ENCODE measurements at places on chromosomes 3 and 15. TPM values are rescaled to one million over a fixed set of nuclear protein-coding genes. Genes with fewer than 3 reads are reported as not detected.
A peak's percentile ranks its signal among the peaks of the same experiment; 100 is the strongest.

DNA sequence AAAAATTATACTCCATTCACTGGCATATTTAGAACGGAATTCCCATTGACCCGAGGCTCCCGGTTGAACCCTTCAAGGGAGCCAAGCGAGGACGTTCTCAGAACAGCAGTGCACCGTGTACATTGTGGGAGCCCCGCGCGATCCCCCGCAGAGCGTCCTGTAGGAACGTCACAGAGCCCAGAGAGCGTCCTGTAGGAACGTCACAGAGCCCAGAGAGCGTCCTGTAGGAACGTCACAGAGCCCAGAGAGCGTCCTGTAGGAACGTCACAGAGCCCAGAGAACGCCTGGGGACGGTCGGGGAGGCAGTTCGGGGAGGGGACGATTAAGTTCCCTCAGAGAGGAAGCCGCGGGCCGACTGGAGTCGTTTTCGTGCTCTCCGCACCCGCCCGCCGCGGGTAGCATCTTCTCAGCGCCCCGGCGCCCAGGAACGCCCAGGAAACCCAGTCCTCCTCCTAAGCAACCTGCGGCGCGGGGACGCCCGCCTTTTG, 506 bp upstream of the ATP1B3 start:
- H3K27ac ChIP-seq = peak overlapping the region; percentile 90
- H3K27me3 ChIP-seq = peaks cover 9% of the 10 kb centered on the region
- no peaks in the 10 kb centered on the region for H3K36me3 ChIP-seq
- peak; percentile 89 for DNase-seq
- H3K4me1 ChIP-seq = peaks cover 16% of the 10 kb centered on the region

DNA sequence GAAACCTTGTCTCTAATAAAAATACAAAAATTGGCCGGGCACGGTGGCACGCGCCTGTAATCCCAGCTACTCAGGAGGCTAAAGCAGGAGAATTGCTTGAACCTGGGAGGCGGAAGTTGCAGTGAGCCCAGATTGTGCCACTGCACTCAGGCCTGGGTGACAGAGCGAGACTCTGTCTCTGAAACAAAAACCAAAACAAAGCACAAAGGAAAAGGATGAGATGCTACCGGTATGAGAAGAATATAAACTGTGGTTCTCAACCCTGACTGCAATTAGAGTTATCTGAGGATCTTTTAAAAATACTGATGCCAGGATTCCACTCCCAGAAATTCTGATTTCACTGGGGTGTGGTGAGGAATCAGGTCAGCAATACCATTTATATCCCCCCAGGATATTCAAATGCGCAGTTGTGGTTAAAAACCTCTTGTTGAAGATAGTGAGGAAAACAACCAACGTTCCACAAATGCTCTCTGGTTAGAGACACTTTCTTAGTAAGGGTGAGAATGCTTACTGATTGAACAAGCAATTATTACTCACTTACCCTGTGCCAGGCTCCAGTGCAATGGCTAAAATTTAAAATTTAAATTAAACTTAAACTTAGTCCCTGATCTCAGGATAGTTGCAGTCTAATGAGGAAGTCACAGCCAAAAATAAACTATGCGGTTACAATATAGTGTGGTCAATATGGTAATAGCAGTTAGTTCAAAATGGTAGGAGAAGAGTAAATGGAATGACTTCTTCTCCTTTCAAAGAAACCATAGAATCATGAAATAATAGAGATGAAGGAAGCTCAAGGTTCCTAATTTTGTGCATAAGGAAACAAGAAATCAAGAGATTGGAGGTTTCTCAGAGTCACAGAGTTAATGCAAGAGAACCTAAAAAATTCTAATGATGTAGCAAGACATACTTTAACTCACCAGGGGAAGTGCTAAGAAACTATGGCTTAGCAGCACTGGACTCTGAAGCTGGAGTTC, 109.5 kb downstream of the SSR3 start:
- H3K27ac ChIP-seq = no peak overlapping the region
- DNase-seq = no peak
- no peak overlapping the region for H3K4me3 ChIP-seq
- peaks cover 12% of the 10 kb centered on the region for H3K4me1 ChIP-seq

GRCh38 chr3:44469914-44470313, 7.6 kb downstream of the ZNF445 start:
- no peaks in the 10 kb centered on the region for H3K4me1 ChIP-seq
- H3K4me3 ChIP-seq = no peak overlapping the region
- H3K27me3 ChIP-seq = no peaks in the 10 kb centered on the region
- H3K27ac ChIP-seq = no peak overlapping the region
- DNase-seq = no peak

The C3orf22 gene
- total RNA-seq = not detected

The TMEM40 gene
- total RNA-seq = not detected

DNA sequence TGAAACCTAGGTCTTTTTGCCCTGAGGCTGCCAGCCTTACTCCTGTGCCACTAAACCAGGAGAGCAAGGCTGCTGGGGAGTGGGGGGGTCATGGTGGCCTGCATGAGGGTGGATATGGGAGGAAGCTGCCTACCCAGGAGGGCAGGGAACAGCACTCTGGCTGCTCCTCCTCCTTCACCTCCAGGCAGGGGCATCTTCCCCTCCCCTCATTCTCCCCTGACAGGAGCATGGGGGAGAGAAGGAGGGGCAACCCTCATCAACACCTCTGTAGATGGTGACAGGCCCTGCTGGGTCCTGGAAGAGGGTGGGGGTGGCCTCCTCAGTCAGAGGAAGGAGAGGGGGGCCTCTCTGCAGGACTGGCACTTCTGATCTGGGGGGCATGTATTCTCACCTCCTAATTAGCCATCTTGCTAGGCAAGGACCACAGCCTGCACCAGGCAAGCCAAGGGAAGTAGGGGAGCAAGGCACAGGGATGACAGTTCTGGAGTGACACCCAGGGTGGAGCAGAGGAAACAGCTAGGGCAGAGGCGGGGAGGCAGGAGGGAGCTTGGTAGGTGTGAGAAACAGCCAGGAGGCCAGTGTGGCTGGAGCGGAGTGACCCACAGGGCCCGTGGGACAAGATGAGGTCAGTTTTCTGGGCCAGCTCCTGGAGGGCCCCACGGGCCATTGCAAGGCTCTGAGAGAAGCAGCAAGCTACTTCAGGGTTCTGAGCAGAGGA, 4.9 kb downstream of the CCDC33 start:
- peaks cover 41% of the 10 kb centered on the region for H3K4me1 ChIP-seq
- H3K27me3 ChIP-seq = no peaks in the 10 kb centered on the region
- H3K36me3 ChIP-seq = no peaks in the 10 kb centered on the region
- no peak for DNase-seq
- no peak overlapping the region for H3K4me3 ChIP-seq
- no peak overlapping the region for H3K27ac ChIP-seq

The SLC27A2 gene
- total RNA-seq = 2.1 TPM

DNA sequence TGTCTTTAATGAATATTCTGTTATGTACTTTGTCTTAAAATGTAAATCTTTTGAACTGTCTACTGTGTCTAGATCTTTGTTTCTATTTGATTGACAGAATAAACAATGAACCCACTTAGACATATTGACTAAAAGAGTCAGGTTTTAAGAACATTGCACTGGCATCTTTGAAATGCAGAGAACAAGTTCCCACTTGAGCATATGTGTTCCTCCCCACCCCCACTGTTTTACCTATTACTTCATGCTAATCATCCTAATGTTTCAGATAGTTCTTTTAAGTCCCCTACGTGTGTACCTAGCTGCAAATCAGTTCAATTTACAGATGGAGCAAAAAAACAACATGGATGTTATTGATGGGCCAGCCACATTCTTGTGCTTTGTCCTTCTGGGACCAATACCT, 11.7 kb upstream of the TCF12 start:
- no peaks in the 10 kb centered on the region for H3K36me3 ChIP-seq
- H3K4me3 ChIP-seq = no peak overlapping the region
- no peaks in the 10 kb centered on the region for H3K4me1 ChIP-seq
- H3K27ac ChIP-seq = no peak overlapping the region
- DNase-seq = no peak

The MASP1 gene
- total RNA-seq = 3.3 TPM

- H3K27ac ChIP-seq = no peak overlapping the region
- H3K36me3 ChIP-seq = peaks cover 6% of the 10 kb centered on the region
- H3K27me3 ChIP-seq = no peaks in the 10 kb centered on the region
- H3K4me1 ChIP-seq = peaks cover 20% of the 10 kb centered on the region
These were observed 71.4 kb downstream of the ARNT2 start for GRCh38 chr15:80475572-80475971.

GRCh38 chr3:99325402-99325801, 313.0 kb upstream of the COL8A1 start:
- no peaks in the 10 kb centered on the region for H3K27me3 ChIP-seq
- no peaks in the 10 kb centered on the region for H3K4me1 ChIP-seq
- DNase-seq = no peak
- no peaks in the 10 kb centered on the region for H3K36me3 ChIP-seq
- H3K27ac ChIP-seq = no peak overlapping the region

DNA sequence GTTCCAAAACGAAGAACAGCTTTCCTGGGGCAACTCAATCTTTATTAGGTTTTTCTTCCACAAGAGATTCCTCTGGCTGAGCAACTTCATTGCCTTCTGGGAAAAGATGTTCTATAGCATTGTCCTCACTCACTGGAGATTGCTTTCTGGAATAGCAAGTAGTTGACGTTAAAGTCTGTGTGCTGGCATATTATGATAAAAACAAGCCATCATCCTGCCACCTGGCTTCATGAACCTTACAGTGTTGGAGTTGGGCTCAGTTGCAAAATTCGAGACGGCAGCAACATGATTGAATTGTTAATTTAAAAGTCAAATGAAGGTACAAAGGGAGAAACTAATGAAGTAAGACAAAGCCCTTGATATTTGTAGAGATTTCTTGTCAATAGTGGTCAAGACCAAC, 140.5 kb upstream of the PEX5L start:
- DNase-seq = no peak
- H3K4me3 ChIP-seq = no peak overlapping the region
- peaks cover 16% of the 10 kb centered on the region for H3K4me1 ChIP-seq
- H3K27ac ChIP-seq = no peak overlapping the region
- no peaks in the 10 kb centered on the region for H3K36me3 ChIP-seq

DNA sequence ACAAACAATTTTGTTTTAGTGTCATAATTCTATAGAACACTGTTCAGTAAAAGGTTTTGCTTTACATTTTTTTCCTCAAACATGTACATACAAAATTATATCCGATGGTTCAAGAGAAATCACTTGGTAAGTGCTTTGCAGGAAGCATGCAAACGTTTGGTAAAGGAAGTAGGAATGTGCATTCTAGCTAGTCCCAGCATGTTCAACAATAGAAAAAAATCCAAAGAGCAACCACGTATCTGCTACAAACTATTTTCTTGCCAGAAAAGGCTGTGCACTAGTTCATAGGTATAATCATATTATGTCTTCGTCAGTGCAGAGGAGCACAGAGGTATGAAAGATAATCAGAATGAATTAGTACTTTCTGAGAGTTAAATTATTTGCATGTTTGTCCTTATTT, 58.0 kb downstream of the GPR160 start:
- H3K4me1 ChIP-seq = no peaks in the 10 kb centered on the region
- H3K36me3 ChIP-seq = peaks cover 37% of the 10 kb centered on the region
- H3K27ac ChIP-seq = no peak overlapping the region

DNA sequence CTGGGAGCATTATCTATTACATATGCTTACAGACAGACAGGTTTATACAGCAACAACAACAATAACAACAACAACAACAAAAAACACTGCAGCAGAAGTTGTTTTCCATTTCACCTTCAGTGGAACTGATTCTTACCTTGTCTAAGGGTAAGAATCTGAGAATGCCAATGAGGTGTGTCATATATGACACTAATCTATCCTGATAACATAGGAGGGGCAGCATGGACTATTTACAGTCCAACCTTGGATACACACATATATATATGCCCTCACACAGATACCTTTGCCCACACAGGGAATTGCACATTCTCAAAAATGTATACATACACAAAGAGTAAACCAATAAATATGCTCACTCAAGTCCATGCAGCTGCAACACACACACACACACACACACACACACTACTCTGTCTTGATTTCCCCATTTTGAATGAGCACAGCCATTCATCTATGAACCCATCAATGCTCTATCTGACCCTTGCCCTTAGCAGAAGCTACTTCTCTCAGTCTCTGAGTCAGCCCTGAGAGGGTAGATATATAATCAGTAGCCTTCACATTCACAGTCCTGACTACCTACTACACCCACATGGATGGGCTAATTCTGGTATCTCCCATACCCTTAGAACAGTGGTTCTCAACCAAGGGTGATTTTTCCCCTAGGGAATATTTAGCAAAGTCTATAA, 9.7 kb upstream of the TRANK1 start:
- H3K4me3 ChIP-seq = no peak overlapping the region
- H3K4me1 ChIP-seq = no peaks in the 10 kb centered on the region
- no peaks in the 10 kb centered on the region for H3K36me3 ChIP-seq

- H3K36me3 ChIP-seq = no peaks in the 10 kb centered on the region
- DNase-seq = no peak
- H3K4me3 ChIP-seq = no peak overlapping the region
- H3K27ac ChIP-seq = no peak overlapping the region
These were observed 11.3 kb upstream of the IQGAP1 start for GRCh38 chr15:90376789-90377188.

GRCh38 chr3:182710557-182711157, 82.6 kb upstream of the ATP11B start:
- no peaks in the 10 kb centered on the region for H3K36me3 ChIP-seq
- DNase-seq = peak; percentile 37
- H3K4me1 ChIP-seq = no peaks in the 10 kb centered on the region
- no peak overlapping the region for H3K27ac ChIP-seq
- H3K4me3 ChIP-seq = no peak overlapping the region
- no peaks in the 10 kb centered on the region for H3K27me3 ChIP-seq

- H3K4me3 ChIP-seq = no peak overlapping the region
- H3K4me1 ChIP-seq = no peaks in the 10 kb centered on the region
- H3K27me3 ChIP-seq = no peaks in the 10 kb centered on the region
- no peak for DNase-seq
- H3K27ac ChIP-seq = no peak overlapping the region
These were observed 93.0 kb downstream of the FHIT start for GRCh38 chr3:61158216-61158615.

GRCh38 chr3:130800829-130801228, 54.2 kb upstream of the PIK3R4 start:
- no peak overlapping the region for H3K4me3 ChIP-seq
- no peaks in the 10 kb centered on the region for H3K4me1 ChIP-seq
- DNase-seq = peak; percentile 8
- no peaks in the 10 kb centered on the region for H3K36me3 ChIP-seq
- H3K27ac ChIP-seq = no peak overlapping the region

GRCh38 chr15:96553931-96554330, 223.4 kb downstream of the NR2F2 start:
- no peak overlapping the region for H3K4me3 ChIP-seq
- H3K4me1 ChIP-seq = no peaks in the 10 kb centered on the region
- no peak overlapping the region for H3K27ac ChIP-seq
- H3K27me3 ChIP-seq = no peaks in the 10 kb centered on the region
- H3K36me3 ChIP-seq = no peaks in the 10 kb centered on the region

Data from neural progenitor cell (in vitro differentiated cells).